ENCODE measurements at places on chromosomes 16 and 17.

DNA sequence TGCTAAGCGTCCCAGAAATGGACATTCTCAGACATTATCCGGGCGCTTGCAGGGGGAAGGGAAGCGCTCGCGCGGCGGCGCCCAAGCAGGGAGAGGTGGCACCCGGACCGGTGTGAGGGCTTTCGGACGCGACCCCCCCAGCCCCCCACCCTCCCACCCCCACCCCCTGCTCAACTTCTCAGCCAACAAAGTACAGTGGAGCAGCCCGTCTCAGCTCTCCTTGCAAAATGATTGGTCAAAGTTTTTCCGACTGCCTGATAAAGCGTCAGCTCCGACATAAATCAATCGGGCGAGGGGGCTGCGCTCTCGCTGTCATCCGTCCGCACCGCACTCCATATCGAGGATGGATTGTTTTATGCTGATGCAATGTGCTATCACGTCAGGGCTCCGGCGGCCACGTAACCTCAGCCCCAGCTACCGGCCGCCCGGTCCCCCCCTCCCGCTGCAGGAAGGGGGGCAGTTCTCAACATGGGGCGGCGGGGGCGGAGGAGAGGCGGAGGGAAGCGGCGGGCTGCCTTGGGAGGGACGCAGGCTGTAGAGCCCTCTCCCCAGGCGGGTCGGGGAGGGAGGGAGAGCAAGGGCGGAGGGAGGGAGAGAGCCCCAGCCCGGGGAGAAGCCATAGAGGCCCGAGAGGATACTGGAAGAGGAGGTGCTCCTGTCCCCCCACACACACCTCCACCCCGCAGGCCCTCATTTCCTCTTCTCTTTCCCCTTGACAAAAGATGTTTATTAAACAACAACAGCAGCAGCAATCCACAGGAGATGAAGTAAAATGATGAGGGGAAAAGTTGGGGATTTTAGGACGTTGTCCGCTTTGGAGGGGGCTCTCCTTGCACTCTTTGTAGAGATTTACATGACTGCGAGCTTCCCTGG is at the start of gene HOXB9:
TSS of gene HOXB9 (minus strand) at position 114 of the 873 bp plus-strand sequence. CDS start at position 25, 89 bp downstream.
- peak; percentile 80 for DNase-seq

GRCh38 chr16:50996166-50996829 is 154.8 kb downstream of the SALL1 start:
- no peak for DNase-seq

DNA sequence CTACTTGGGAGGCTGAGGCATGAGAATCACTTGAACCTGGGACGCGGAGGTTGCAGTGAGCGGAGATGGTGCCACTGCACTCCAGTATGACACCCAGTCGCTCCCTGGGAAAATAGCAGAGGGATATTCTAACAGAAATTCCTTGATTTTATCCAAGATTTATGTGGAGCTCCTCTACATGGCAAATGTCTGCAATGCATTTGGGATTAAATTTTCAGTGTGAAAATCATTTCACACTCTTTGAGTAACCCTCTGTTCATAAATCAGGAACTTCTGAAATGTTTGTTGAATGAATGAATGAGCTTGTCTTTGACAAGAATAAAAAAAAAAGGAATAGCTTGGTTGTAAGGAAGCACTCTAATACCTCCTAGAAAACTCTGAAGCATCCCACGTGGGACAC is 305.8 kb downstream of the SHISA9 start:
- no peak for DNase-seq

DNA sequence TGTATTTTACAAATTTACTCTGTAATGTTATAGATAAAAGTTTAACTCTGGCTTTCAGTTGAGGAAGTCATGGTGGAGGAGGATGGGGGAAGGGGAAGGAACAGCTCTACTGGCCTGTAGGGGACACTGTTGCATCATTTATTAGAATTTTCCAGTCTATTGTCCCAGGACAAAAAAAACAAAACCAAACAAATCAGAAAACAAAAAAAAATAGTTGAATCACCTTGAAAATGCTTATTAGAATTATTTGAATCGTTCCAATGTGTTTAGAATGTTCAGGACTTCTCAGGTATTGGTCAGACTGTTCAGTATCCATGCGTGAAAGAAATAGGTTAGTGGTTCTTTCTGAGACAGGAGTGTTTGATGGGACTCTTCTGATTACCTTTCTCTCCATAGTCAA is 242.0 kb downstream of the FTO start:
- DNase-seq: peak; percentile 49

GRCh38 chr17:39757931-39758873 is 20.5 kb downstream of the GRB7 start:
- DNase-seq: peak; percentile 80

DNA sequence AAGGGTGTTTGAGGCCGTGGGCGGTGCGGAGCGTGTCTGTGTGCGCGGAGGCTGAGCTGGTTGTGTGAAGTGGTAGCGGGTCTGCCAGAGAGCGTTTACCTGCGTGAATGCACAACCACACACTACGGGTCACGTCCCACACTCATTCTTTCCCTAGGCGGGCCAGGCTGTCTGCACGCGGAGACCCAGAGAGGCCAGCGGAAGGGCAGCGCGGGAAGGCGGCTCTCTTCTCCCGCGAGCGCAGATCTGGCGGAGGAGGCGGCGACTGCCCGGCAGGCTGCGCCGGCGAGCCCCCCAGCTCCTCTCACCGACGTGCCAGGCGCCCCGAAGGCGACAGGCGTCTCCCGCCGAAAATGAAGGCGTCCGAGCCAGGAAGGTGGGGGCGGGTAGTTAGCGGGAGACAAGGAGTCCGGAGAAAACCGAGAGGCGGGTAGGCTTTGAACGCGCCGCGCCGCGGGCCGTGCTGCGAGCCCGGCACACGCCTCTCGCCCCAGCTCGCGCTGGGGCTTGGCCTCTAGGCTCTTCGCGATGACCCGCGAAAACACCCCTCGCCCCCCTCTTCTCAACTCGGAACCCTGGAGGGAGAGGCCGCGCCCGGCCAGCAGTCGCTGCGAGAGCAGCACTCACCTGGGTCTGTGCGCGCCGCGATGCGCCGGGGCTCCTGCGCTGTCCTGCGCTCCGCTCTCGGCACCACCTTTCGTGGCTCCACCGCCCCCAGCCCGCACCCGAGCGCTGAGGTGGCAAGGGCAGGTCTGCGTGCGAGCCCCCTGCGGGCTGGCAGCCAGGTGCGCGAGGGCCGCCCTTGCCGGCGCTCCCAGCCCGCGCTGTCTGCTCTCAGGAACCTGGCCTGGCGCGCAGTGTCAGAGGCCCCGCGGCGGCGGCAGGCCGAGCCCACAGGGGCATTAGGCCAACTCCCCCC is 2.0 kb upstream of the FOXF1 start:
- DNase-seq: no peak

GRCh38 chr17:13002761-13003453 is 14.9 kb downstream of the ELAC2 start:
- DNase-seq: peak; percentile 69

DNA sequence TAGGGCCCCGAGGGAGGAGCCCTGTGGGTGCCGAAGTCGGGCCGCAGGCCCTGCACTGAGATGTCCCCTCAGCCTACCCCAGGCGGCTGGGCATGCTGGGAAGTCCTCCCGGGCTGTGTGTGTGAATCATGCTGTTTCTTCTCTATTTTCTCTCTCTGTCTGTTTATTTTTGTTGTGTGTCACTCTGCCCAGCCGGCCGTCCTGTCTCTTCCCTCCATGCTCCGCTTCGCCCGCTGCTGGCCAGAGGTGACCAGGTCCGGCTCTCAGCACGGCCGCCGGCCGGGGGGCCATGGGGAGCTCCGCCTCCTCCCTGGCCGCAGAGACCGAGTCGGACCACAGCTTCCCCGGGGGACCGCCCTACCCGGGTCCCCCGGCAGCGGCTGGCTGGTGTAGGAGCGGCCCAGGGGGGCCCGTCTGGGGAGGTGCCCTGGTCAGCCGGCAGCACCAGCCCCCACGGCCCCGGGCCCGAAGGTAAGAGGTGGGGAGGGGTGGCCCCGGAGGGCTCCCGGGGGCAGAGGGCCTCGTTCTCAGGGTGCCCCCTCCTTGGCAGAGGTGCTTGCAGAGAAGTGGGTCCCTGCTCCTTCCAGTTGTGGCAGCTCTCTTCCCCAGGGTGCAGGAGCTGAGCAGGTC is 12.5 kb downstream of the CAPN15 start:
- no peak for DNase-seq

DNA sequence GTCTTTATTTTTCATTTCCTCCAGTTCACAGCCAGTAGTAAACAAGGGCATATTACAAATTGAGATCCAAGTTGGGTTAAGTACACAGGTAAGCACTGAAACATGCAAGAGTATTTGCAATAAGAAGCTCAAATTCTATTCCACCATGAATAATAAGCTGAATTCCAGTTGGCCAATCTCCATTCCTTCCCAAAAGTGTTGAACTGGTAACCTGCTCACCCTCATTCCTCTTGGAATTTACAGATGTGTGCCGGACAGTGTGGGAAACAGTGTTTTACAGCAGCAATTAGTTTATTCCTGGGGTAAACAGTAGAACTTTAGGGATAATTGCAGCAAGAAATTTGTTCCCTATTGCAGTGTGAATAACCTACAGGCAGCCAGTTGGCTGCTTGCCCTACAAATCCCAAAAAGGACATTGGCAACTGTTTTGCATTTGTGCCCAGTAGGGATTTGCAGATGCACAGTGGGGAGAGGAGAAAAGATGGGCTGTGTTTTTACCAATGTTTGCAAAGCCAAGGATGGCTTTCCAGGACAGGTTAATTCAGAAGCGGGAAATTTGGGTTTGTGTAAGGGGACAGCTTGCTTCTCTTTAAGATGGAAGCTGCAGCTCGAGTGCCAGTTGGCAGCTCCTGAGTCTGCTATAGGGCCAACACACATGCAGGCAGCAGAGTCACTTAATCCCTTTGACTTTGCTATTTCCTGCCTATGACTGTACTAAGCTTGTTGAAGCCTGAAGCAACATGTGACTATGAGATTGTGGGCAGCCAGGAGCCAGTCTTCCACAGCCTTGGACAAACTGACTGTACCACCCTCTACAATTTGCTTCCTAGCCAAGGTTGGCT is 318.9 kb downstream of the MAP2K6 start:
- DNase-seq: peak; percentile 62

GRCh38 chr16:85733839-85734170 is 17.1 kb downstream of the C16orf74 start:
- DNase-seq: peak; percentile 25

DNA sequence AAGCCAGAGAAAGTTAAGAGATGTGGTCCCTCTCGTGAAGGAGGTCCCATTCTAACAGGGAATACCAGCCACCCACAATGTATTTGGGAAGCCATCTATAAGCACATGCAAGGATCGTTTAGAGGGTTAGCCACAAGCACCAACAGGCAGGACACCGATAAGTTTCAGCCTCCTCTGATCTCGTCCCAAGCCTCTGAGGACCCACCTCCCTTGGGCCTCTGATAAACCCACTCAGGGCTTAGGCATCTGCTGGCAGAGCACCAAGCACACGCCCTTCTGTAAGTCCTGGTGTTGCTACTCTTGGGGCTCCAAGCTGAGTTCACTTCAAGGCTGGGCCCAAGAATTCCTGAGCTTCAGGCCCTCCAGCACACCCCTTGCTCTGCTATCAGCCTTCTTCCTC is 5.4 kb upstream of the PNPO start:
- peak; percentile 75 for DNase-seq

DNA sequence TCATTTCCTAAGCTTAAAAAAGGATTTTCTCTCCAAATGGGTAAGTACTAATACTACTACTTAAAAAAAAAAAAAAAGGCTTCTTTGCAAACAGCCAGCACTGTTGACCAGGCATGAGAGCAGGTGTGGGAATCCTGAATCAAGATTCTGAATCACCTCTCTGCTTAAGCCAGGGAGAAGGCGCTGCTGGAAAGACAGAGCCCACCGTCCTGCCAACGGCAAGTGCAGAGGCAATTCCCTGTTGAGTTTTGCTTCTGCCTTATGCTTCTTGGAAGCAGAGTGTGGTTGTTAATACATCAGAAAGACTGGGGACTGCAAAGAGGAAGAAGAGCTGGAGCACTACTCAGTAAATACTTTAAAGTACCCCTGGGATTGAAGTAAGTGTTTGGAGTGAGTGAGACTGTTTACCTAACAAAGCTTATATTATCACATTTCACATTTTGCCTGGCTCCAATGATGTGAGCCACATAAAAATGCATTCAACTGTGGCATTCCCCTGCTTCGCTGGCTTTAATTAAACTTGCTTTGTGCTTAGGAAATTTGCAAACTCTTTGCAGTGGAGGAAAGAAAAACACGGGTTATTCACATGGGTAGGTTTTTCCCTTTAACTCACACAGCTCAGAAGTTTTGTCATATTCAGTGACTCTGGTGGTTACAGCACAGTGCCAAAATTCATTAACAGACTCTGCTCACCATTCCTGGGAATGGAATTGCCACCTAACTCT is 86.0 kb upstream of the KIF2B start:
- no peak for DNase-seq

GRCh38 chr16:85172455-85173145 is 60.3 kb upstream of the CIBAR2 start:
- DNase-seq: peak; percentile 46

- DNase-seq: no peak
Measured at GRCh38 chr17:29587591-29587990, 1.9 kb downstream of the GIT1 start.

DNA sequence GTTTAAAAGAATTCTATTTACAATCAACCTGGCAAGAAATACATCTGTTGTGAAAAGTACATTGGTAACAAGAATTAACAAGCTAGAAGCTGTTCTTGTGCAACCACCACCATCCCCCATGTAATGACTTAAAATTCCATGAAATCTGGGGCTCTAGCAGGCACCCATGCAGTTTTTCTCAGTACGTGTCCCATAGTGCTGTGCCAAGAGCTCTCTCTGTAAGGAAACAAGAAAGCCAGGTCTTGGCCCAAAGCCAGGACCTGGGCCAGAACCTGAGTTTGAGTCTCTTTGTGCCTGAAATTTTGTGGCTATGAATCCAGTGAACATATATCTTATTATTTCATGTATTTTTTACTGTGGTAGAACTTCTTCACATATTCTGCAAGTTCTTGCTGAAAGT is 46.6 kb downstream of the NUP93 start:
- peak; percentile 51 for DNase-seq

DNA sequence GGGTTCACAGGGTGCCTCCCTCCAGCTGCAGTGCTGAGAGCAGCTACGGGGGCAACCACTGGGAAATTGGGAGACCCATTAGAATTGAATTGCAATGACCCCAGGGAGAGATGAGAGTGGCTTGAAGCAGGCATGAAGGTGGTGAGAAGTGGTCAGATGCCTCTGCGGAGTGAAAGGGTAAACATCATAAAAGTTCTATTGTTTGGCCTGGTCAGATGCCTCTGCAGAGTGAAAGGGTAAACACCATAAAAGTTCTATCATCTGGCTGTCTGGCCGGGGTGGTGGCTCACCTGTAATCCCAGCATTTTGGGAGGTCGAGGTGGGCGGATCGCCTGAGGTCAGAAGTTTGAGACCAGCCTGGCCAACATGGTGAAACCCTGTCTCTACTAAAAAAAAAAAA is 53.5 kb downstream of the TNFRSF13B start:
- DNase-seq: no peak
